ENCODE measurements at places on chromosomes 4 and X.

GRCh38 chrX:45322382-45322781 lies 121.7 kb upstream of the DIPK2B start:
- peak; percentile 57 for DNase-seq

- DNase-seq: no peak
Measured at GRCh38 chr4:891747-892146, 40.4 kb downstream of the GAK start.

DNA sequence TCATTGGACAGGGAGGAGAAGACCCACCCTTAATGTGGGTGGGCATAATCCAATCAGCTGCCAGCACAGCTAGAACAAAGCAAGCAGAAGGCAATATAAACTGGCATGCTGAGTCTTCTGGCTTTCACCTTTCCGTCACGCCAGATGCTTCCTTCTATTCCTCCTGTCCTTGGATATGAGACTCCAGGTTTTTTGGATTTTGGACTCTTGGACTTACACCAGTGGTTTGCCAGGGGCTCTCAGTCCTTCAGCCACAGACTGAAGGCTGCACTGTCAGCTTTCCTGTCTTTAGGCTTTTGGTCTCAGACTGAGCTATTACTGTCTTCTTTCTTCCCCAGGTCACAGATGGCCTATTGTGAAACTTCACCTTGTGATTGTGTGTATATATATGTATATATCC lies 32.2 kb upstream of the UGT2B4 start:
- no peak for DNase-seq

DNA sequence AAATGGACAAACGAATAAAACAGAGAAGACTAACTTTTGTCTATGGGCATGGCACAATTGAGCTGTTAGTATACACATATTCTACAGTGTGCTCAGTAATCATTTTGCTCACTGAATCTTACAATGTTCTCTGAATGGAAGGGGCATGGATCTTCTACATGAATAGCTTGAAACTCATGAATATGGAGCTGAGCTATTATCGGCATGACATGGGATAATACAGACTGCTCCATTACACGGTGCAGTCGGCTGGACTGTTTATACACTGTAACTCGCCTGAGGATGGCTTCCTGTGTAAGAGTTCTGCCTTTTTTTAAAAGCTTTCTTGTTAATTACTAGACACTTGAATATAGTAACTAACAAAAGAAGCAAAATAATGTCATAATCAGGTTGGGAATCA lies 368.5 kb upstream of the MAD2L1 start:
- DNase-seq: no peak

DNA sequence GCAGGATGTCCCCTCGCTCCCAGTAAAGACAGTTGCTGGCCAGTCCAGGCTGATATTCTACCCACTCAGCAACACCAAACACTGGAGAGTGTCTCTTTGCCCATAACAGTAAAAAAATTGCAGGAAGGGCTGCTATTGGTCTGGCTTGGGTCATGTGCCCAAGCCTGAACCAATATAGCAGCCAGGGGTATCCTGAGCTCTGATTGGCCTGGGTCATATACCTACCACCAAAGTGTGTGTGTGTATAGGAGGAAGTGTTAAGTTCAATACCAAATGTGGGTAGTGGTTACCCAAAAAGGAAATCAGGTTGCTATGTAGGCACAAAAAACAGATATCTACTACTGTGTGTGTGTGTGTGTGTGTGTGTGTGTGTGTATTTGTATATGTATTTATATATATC lies 373.2 kb downstream of the BCOR start:
- DNase-seq: no peak

DNA sequence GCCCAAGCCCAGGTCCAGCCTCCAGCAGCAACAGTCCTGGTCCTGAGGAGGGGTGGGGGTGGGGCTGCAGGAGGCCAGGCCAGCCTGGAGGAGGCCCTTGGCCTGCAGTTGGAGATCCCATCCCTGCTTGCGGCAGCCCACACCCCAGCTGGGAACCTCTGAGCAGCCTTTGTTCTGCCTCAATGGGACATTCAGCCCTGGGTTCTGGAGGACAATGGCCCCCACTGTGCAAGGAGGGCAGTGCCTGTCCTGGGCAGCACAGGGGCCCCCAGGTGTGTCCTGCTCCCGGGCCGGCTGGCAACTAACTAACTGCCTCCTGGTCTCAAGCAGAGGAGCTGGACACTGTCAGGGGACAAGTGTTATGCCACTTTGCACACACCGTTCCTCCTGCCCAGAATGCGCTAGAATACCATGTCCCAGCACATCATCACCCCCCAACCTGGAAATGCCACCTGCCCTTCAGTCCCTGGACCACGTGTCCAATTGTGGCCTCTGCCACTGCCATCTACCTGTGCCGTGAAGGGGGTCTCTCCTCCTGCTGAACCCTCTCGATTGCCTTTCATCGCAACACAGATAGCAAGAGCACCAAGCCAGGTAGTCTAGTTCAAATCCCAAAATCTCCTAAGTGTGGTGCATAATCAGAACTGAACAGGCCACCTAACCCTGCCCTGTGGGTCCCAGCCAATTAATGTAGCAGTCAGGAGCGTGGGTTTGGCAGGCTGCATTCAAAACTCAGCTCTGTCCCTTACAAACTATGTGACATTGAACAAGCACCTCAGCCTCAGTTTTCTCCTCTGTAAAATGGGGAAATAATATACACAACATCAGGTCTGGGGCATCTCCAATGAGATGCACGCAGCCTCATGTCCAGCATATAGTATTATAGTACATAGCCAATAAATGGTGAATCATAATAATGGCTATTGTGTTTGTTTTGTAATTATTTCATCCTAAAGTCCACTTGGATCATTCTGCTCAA lies 8.8 kb downstream of the PPP2R2C start:
- no peak for DNase-seq

- no peak for DNase-seq
Measured at GRCh38 chr4:105622269-105622668, 69.8 kb downstream of the ARHGEF38 start.

- DNase-seq: no peak
Measured at GRCh38 chr4:107854356-107855022, 29.8 kb downstream of the SGMS2 start.

- no peak for DNase-seq
Measured at GRCh38 chr4:31351695-31352094, 631.5 kb downstream of the PCDH7 start.

- no peak for DNase-seq
Measured at GRCh38 chrX:104195489-104196084, 29.3 kb downstream of the FAM199X start.

All from AG09319 (cell line).